AG20443 (cell line): ENCODE measurements at places on chromosomes 2 and 18.
A peak's percentile ranks its signal among the peaks of the same experiment; 100 is the strongest.

- DNase-seq, result no peak
Measured at GRCh38 chr18:54777118-54777791, 51.0 kb upstream of the RAB27B start.

DNA sequence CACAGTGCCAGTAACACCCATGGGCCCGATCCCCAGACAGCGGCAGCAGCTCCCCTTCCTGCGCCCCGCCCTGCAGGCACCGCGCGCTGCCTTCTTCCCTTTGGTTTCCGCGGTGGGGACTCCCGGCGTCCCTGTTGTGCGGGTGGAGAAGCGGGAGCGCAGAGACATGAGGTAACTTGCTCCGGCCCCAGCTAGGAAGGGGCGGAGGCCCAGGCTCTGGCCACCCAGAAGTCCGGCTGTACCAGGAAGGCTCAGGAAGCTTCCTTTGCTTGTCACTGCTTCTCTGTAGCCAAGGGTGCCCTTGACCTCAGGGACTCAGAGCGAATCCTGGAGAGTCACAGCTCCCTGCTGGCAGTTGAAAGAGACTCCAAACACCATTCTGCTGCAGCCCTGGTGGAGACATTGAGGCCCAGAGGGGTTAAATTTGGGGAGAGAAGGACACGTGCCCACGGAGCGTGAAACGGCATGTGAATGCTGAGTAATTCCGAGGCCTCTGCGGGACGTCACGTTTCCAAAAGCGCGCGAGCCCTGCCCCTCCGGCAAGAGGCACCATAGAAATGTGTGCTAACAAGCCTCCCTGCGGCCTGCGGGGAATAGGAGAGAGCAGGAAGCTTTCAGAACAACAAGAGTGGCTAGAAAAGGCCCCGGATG lies 6.7 kb upstream of the ADCY3 start:
- DNase-seq, result peak; percentile 82

- no peak for DNase-seq
Measured at GRCh38 chr2:123693836-123694235, 331.3 kb upstream of the CNTNAP5 start.

GRCh38 chr2:233400961-233401360 lies 46.7 kb downstream of the DGKD start:
- DNase-seq, result no peak

DNA sequence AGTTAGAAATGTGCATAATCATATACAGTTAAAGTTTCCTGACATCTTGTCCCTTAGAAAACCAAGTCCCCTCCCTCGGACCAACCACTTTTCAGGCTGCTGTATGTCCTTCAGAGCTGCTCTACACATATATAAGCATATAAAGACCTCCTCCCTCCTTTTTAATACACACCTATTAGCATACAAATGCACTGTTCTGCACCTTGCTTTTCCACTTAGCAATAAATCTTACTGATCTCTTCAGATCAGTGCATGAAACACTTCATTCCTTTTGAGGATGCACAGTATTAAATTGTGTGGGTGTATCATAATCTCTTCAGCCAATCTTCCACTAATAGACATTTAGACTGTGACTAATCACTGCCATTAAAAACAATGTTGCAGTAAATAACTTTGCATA lies 79.8 kb downstream of the CNTNAP5 start:
- DNase-seq, result no peak

- no peak for DNase-seq
Measured at GRCh38 chr2:237236188-237236587, 150.5 kb downstream of the COPS8 start.

- DNase-seq, result no peak
Measured at GRCh38 chr2:21299411-21299810, 175.6 kb downstream of the TDRD15 start.

DNA sequence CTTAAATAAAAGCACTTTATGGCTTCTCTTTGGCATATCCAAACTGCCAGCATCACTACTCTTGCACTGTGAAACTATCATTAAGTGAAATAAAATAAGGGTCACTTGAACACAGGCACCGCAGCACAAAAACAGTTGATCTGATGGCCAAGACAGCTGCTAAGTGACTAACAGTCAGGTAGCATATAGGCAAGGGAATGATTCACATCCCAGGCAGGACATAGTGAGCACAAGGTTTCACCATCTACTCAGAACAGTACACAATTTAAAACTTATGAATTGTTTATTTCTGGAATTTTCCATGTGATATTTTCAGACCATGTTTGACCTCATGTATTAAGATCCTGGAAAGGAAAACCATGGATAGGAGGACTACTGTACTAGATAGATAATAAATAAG lies 214.2 kb downstream of the MREG start:
- no peak for DNase-seq

DNA sequence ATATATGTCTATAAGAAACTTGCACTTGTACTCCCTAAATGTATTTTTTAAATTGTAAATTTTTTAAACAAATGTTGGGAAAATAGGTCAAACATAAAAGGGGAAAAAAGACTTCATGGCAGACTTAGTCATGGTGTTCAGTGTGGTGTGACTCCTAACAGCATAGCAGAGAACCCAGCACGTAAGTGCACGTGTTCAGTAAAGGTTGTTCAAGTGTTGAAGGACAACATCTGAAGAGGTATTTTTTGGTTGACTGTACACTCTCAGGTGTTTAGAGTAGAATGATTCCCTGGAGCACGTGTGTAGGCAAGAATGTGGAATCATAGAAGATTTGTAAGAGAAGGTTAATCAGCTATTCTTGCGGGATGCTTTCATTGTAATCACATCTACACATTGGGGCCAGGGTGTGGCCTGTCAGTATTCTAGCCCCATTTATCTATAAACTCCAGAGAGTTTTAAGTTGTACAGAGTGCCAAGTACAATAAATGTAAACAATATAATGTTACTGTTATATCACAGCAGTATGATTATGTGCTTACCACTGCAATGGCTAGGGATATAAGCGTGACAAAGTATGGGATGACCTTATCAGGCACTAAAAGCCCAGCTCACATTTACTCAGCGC lies 106.8 kb downstream of the CRIM1 start:
- no peak for DNase-seq

DNA sequence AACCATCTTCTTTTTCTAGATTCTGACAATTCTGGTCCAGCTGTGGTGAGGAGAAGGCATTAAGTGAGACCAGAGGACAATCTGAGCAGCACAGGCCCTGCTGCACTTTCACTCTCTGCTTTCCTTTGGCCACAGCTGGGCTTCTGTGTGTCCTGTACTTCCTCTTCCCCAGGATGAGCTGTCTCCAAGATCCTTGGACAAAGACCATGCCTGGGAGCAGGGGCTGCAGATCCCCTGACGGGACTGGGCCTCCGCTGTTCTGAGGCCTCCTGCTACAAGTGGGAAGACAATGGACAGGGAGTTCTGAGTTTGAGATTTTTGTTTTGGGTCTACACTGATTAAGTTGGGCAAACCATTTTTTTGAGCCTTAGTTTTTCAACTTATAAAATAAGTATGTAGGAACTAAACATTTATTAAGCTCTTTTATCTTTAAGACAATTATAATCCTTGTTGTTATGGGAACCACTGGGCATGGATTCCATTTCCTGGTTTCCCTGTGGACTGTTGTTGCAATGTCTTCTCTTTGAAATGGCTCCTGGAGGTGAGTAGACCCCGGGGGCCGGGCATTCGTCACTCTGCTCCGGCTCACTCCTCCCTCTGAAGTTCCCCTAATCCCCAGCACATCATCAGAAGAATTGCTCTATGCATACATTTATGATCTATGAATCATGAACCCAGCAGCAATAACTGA lies 266.6 kb downstream of the ACTR3 start:
- no peak for DNase-seq

GRCh38 chr18:23495723-23496440 lies 7.4 kb upstream of the RMC1 start:
- DNase-seq, result no peak

- no peak for DNase-seq
Measured at GRCh38 chr2:239397931-239398471, 2.8 kb downstream of the HDAC4 start.

DNA sequence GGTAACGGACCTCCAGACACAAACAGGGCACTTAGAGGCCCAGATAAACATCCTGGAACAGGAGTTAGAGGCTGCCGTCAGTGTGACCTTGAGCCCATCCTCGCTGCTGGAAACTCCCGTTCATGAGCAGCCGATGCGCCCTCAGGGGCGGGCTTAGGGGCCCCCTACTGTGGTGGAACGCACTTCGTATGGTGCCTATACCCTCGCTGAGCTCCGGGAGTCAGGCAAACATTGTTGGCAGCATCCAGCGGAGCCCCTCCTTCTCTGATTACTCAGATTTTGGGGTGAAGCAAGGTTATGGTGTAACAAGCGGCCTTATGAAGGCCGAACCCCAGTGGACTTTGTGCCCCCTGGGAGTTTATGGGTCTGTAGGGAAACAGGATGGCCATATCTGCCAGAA lies 205.3 kb upstream of the SYT4 start:
- DNase-seq, result no peak

GRCh38 chr18:70982292-70982691 lies 693.4 kb downstream of the SOCS6 start:
- DNase-seq, result no peak

GRCh38 chr18:76619621-76620315 lies 124.7 kb upstream of the ZNF516 start:
- DNase-seq, result peak; percentile 42

DNA sequence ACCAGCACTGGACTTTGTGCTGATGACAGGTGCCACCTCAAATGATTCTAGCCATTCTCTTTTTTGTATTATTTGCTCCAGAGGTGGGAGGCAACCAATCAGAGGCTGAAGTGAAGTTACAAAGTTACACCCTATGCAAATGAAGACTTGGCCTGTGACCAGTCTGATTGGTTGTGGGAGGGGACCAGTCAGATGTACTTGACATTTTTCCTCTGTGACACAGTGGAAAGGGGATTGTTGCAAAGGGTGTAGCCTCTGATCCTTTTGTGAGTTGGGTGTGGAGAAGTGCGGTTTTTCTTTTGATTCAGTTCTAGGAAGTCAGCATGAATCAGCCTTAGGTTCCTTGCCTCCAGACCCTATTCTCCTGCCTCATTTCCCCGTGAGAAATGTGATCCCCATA lies 244.0 kb downstream of the ARL6IP6 start:
- no peak for DNase-seq

DNA sequence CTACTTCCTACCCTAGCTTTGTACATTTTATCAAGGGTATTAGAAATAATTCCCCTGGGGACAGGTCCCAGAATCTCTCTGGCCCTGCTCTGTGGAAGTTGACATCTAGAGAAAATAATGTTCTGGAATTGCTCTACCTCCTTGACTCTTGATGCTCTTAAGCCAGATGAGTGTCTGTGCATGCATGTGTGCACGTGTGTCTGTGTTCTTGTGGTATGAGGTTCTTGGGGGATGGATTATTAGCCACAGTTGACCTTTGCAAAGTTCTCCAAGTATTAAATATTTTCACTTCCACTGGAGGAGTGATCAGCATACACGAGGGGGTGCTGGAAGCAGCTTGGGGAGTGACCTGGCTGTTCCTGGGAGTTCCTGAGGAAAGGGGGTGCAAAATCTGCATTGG lies 61.2 kb upstream of the PELI1 start:
- DNase-seq, result no peak

DNA sequence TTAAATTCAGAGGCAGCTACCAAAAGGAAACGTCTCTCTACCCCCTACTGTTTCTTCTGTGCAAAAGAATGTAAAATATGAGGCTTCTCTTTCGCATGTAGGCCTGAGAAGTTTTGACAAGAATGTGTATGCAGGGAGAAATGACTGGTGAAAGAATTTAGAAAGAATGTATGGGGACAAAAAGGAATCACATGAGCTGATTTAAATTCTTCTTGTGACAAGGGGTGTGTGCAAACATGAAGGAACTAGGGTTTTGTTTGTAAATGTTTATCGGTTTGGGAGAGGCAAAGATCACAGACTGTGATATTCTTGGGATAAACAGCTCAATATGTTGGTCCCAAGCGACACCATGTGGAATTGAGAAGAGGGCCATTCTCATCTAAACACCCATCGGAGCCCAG lies 345.2 kb upstream of the VRK2 start:
- peak; percentile 39 for DNase-seq

DNA sequence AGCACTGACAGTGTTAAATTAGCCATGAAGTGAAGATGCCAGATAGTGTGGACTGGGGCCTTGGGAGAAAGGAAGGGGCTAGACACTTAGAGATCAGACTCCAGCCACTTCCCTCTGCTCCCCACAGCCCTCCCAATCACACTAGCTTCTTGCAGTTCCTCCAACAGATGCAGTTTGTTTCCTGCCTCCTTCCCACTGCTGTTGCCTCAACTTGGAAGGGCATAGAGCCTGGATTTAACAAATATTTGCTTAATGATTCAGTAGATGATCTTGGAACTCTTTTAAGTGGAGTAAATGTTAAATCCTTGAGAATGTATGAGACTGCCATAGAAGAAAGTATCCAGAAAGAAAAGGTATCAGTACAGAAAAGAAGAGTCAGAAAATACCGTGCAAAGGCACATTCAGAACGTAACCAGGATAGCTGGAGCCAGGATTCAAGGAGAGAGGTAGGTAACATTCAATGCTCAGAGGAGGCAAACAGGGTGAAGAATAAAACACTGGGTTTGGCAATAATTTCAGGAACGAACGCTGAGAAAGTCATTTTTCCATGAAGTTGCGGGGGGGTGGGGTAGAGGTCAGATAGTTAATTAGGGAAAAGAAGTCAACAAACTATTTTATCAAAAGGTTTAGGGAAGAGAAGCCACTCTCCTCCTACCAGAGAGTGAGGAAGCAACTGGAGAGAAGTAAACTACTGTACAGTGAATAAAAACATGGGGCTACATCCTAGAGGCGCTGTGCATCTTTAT lies 1.3 kb upstream of the BZW1 start:
- peak; percentile 66 for DNase-seq

DNA sequence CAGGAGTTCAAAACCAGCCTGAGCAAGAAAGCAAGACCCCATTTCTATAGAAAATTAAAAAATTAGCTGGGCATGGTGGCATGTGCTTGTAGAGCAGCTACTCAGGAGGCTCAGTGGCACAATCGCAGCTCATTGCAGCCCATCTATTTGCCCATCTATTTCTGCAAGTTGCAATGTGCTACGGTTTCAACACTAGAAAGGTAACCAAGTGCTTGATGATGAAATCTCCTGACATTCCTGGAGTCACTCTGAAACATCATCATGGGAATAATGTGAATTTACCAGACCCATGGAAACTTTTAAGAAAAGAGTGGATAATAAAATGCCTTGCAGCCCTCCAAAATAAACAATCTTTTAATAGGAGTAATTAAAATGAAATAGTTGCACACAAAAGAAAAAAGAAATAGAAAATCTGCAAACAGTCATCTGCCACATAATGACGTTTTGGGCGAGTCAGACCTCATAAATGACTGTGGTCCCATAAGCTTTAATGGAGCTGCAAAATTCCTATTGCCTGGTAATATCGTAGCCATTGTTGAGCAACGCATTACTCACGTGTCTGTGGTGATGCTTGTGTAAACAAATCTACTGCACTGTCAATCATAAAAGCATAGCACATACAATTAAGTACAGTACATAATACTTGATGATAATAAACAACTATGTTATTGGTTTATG lies 46.6 kb upstream of the AMMECR1L start:
- peak; percentile 54 for DNase-seq

- DNase-seq, result no peak
Measured at GRCh38 chr2:202007015-202007982, 26.4 kb upstream of the FZD7 start.

DNA sequence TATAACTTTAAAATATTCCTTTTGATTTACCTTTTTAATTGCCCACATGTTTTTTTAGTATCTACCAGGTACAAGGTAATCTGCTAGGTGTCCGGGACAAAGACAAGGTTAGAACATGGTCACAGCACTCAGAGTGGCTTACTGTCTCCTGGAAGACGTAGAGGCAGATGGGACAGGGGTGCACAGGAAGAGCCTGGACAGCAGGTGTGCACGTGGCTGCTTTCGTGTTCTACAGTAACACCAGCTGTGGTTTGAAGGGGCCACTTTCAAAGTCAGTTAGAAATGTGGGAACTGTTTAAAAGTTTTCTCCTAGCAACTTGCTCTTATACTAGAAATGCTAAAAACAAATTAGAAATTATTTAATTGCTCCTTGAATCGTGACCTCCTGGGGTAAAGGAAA lies 102.9 kb upstream of the ALPP start:
- no peak for DNase-seq
